Central memory CD4-positive, alpha-beta T cell (primary cell): ENCODE measurements at places on chromosomes 11 and 22.

DNA sequence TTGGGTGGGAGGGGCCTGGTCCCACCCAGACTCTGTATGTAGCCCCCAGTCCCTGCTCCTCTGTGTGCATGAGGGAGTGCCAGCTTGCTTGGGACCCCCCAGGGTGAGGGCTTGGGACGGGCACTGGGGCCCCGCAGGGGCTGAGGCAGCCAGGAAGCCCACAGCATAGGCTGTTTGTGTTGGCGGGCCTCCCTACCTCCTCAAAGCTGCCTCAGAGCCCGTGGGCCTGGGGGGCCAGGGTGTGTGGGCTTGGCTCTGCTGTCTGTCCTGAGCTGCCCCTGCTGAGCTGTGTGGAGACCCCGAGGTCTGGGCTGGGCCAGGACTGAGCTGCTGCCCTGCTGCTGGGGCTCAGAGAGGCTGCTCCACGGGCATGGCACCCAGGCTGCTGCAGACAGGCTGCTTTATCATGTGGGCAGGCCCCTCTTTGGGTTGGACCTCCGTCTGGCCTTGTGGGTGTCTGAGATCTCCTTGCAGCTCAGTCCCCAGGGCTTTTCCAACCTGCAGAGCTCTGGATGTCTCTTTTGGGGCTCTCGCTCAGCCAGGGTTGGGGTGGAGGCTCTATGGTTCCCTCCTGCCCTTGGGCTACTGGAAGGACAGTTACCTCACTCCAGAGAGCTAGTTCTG, 3.3 kb downstream of the TSPAN4 start:
- no peak for DNase-seq

- no peak for DNase-seq
Observed at GRCh38 chr11:47987781-47988180, 7.4 kb downstream of the PTPRJ start.

- DNase-seq, result no peak
Observed at GRCh38 chr22:27533105-27533745, 268.3 kb downstream of the MN1 start.

DNA sequence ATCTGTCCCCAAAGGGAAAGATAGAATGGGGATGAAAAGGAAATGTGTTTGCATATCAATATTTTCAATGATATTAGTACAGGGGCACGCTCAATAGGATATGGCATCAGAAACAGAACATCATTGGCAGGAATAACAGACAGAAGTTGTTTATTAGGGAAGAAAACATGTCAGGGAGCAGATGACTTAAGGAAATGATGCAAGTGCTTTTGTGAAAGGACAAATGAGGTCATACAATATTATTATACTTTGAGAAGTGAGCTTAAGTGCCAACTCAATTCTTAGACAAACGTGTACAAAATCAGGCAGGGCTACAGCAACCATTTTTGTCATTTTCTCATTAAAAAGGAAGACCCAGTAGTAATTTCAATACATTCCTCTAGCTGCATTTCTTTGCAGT, 388.4 kb downstream of the SOX6 start:
- no peak for DNase-seq

DNA sequence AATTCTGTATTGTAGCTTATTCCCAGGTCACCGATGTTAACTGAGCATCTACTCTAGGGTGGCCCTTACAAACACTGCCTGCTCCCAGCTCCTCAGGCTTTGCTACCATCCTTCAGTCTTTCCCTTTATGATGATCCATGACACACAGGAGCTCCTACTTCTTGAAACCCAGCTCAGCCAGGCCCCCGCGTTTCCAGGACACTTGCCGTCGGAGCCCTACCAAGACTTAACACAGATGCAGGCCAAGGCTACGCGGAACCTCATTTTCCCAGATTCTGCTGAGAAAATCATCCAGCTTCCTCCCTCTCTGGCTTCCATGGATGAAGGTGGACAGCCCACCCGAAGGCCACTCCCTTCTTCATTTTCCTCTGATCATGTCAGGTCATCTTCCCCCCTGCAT, 18.6 kb downstream of the IGSF9B start:
- no peak for DNase-seq

DNA sequence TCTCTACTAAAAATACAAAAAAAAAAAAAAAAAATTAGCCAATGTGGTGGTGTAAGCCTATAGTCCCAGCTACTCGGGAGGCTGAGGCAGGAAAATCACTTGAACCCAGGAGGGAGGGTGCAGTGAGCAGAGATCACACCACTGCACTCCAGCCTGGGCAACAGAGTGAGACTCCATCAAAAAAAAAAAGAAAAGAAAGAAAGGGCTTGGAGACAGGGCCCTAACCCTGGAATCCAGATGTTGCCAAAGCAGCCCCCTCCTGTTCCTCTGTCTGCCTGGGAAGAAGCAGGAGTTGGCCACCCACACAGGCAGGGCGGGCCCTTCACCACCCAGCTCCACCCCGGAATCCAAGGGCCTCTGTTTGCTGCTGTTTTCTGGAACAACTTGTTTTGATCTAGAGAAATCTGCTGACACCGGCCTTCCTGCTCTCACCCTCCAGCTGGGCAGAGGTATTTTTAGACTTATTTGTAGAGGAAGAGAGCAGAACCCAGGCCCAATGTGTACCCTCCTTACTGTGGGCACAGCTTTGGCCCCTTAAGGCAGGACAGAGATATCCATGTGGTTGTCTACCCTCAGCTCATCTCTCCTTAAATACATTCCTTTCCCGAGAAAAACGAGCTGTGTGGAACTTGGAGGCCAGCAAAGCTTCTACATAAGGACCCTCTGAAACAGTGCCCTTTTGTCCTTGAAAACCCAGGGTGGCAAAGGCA, 2.7 kb upstream of the NEAT1 start:
- peak; percentile 62 for DNase-seq

DNA sequence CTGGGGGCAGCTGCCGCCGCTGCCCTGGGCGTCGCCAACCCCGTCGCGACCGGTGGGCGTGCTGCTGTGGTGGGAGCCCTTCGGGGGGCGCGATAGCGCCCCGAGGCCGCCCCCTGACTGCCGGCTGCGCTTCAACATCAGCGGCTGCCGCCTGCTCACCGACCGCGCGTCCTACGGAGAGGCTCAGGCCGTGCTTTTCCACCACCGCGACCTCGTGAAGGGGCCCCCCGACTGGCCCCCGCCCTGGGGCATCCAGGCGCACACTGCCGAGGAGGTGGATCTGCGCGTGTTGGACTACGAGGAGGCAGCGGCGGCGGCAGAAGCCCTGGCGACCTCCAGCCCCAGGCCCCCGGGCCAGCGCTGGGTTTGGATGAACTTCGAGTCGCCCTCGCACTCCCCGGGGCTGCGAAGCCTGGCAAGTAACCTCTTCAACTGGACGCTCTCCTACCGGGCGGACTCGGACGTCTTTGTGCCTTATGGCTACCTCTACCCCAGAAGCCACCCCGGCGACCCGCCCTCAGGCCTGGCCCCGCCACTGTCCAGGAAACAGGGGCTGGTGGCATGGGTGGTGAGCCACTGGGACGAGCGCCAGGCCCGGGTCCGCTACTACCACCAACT, 1.0 kb downstream of the FUT4 start:
- DNase-seq, result peak; percentile 5

DNA sequence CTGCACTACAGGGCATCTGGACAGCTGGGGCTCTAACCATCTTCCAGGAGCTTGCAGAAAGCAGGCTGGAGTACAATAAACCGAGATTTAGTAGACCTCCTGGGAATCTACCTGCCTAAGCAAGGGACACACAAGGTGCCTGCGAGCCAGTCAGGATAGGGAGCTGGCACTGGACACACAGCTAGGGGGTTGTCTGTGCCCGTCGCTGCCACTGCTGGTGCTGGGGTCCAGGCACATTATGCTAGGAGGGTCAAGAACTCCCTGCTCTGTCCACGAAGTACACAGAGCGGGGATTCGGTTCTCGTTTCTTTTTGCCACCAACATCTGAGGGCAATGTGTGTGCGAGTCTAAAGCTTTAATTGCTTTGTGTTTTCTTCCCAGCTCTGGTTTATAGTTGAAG, 4.2 kb downstream of the RIC8A start:
- DNase-seq, result no peak

DNA sequence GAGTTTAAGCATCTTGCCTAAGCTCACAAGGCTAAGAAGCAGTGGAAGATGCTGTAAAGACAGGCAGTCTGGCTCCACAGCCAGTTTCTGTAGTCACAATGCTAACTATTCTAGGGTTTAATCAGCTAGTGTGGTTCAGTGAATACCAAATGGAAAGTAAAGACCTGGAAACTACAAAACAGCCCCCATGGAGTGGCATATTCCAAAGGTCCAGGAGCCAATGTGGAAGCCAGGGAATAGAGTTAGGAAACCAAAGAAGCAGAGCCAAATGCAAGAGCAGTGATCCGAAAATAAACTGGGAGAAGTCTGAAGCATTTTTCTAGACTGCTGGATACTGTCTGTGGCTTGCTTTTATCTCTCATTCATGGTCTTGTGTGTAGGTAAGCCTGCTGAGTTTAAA, 731.2 kb upstream of the ANO5 start:
- DNase-seq, result no peak

DNA sequence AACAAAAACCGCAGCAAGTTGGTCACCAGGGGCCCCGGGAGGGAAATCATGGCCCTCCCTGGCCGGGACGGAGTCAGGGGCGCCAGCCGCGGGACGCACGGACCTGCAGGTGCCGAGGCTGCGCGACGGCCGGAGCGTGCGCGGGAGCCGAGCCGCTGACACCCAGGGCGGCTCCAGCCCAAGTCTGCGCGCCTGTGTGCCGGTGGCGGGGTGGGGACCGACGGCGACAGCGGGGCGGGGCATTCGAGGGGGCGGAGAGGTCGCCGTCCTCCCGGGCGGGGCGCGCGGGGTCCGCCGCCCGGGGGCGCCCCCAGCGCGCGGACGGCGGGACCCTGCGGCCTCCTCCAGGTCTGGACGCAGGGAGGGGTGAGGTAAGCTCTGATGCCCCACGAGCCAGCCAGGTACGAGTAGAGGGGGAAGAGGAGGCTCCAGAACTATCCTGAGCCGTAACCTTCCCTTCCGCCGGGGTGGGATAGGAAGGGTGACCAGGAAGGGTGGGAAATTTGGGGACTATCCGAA, at the start of gene ESAM:
ESAM (minus strand) TSS at position 186 of the 519 bp plus-strand sequence; CDS start at position 50, 136 bp downstream.
- DNase-seq, result peak; percentile 53

DNA sequence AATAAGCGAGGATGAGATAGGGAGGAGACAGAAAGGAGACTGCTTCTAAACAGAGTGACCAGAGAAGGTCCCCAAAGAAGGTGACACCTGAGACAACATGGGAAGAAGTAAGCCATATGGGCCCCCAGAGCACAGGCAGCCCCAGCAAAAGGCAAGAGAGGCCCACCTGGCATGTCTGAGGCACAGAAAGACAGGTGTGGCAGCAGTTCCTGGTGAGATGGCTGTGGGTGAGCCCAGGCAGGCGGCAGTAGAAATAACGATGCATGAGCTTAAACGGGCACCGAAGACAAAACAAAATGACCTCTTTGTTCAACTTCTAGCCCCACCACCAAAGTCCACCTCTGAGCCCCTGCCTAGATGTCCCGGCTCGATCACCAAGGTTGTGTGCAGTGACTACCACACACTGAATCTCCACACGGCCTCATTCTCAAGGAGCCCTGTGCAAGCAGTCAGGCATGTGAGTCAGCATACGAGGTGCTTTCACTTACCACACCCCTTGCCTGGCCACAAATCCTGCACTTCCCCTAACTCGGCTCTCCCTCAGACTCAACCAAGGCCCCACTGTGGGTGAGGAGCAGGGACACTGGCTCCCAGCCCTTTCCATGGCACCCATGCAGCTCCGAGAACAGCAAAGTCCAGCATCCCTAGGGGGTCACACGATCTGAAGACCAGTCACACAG, 77.6 kb downstream of the PACSIN2 start:
- DNase-seq, result no peak

DNA sequence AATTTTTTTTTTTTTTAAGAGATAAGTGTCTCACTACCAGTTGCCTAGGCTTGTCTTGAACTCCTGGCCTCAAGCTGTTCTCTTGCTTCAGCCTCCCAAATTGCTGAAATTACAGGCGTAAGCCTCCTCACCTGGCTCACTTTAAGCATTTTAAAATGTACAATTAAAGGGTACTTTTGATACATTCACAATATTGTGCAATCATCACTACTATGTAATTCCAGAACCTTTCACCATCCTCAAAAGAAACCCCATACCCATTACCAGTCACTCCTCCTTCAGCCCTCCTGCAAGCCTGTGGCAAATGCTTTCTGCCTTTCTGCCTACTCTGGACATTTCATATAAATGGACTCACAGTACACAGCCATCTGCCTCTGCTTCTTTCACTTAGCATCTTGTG, 34.5 kb upstream of the WT1 start:
- no peak for DNase-seq

- DNase-seq, result no peak
Observed at GRCh38 chr11:90809581-90809980, 586.7 kb upstream of the CHORDC1 start.

DNA sequence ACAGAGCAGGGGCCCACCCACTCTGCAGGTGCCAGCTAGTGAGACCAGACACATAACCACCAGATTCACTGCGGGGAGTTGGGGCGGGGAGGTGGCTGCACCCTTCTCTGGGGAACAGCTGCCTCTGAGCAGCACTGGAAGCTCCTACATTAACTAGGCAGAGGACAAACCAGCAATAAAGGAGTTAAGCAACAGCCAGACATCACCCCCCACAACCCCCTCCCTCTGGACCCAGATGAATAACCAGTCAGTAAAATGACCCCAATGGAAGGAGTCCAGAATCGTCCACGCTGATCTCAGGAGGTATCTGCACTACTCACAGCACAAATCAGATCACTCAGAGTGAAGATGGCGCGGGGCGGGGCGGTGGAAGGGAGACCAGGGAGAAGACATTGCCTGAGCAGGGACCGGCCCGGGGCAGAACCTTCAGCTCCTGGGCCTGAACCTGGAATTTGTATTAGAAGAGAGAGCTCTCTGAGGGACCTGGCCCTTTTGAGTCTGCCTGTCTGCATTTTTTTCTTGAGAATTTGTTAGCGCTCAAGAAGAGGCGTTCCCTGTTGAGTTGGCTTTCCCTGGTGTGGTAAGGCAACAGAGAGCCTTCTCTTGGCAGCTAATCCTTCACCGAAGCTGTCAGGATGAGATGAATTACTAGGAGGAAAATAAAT, 125.5 kb upstream of the NCAM1 start:
- no peak for DNase-seq

GRCh38 chr22:32204856-32205722, at the start of gene RFPL2:
Gene RFPL2, minus strand, starts transcription at chr22:32205073. Its CDS starts 2,622 bp downstream, at chr22:32202451.
- peak; percentile 63 for DNase-seq

- no peak for DNase-seq
Observed at GRCh38 chr22:50485221-50486131, 1.2 kb upstream of the MIOX start.

DNA sequence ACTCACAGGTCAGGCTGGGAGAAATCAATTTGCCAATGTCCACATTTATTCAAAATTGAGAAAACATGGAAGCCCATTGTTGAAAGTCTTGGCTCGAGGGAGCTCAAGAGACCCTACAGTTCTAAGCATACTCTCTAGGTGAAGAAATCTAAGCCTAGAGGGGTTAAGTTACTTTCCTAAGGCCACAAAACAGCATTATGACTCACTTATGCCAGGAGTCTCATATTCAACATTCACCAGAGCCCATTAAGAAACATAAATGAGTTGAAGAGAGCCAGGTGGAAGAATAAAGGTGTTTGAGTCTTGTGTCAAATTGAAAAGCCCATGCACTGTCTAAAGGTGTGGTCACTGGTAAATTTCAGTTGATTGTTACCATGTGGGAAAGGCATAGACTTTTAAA, 108.1 kb downstream of the INSC start:
- DNase-seq, result no peak
